ENCODE measurements at places on chromosomes 1 and 21. TPM values are rescaled to one million over a fixed set of nuclear protein-coding genes. Genes with fewer than 3 reads are reported as not detected.

Gene TLCD4
- 0.89 TPM for total RNA-seq

Gene FAM72D
- total RNA-seq = 6.2 TPM

Gene LRRC8C
- 4.5 TPM for total RNA-seq

Gene DPM3
- total RNA-seq = 80.0 TPM

Gene MRAP
- total RNA-seq = not detected

Gene NECTIN4
- total RNA-seq = not detected

Gene WNT4
- 0.16 TPM for total RNA-seq

Gene OLIG1
- 5.4 TPM for total RNA-seq

Gene RHBDL2
- not detected for total RNA-seq

Gene CD101
- total RNA-seq = 4.3 TPM

Gene SH2D1B
- total RNA-seq = not detected

Gene USH2A
- total RNA-seq = 0.14 TPM

Gene NPPB
- not detected for total RNA-seq

Gene HSD11B1
- not detected for total RNA-seq

Gene DCST1
- not detected for total RNA-seq

- DNase-seq = no peak
These were observed 199.7 kb downstream of the TBX15 start for GRCh38 chr1:118788463-118788862.

- no peak for DNase-seq
These were observed 5.8 kb upstream of the KRTAP20-2 start for GRCh38 chr21:30629200-30629599.

DNA sequence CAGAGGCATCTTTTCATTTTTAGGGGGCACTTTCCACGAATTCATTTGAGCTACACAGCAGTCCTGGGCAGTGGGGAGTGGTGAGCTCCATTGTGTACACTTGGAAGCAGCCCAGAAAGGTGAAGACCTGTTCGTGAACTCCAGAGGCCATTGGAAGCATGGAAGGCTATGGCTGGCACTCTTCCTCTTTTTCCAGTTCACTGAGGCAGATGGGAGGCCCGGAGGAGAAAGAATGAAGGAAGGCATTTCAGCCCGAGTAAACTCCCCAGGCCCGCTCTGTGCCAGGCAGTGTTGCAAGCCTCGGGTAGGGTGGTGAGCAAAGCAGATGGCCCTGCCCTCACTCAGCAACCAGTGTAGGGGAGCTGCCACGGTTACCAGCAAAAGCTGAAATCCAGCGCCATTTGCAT is 673 bp upstream of the DHCR24 start:
- DNase-seq = no peak

GRCh38 chr21:24617819-24618218 is 989.5 kb downstream of the MRPL39 start:
- no peak for DNase-seq

GRCh38 chr1:229022595-229023333 is 248.1 kb upstream of the RAB4A start:
- peak; percentile 43 for DNase-seq

DNA sequence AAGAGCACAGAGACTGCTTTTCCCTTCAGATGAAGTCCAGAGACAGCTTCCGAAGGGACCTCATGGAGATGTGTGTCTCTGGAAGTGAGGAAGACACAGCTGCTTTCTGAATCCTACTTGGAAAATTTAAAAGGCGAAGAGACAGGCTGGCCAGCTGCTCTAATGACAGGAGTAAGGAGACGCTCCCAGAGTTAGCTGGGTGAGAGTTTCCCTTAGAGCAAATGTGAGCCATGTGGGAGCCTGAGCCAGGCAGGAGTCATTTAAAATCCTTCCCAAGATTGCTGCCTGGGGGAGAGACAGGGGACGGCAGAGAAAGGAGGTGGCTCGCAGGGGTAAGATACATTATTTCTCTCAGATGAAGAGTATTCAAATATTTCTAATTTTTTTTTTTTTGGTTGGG is 53.1 kb downstream of the ZNF326 start:
- DNase-seq = no peak

DNA sequence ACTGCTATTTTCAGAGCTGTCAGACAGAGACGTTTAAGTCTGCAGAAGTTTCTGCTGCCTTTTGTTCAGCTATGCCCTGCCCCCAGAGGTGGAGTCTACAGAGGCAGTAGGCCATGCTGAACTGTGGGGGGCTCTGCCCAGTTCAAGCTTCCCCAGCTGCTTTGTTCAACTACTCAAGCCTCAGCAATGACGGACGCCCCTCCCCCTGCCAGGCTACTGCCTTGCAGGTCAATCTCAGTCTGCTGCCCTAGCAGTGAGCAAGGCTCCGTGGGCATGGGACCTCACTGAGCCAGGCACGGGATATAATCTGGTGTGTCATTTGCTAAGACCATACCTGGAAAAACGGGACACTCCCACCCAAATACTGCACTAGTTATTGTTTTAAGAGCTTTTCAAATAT is 219.7 kb downstream of the BRINP3 start:
- DNase-seq = no peak

DNA sequence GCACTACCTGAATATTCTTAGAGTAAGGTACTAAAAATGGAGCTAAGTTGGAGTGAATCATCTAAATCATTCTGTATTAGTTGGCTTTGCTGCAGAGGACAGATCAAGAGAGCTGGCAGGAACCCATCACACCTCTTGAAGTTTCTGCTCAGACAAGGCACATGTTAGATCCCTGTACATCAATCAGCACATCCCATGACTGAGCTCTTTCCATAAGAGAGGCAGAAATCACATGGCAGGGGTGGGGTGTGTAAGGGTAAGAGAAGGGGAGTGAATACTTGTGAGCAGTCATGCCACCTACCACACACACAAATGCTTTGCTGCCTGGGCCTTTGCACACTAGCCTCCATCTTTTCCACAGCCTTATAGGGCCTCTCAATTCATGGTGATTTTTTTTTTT is 214.4 kb downstream of the SLC35F3 start:
- no peak for DNase-seq

- DNase-seq = peak; percentile 12
These were observed 1.7 kb upstream of the JUN start for GRCh38 chr1:58785442-58786058.

GRCh38 chr1:227775841-227776240 is 39.6 kb upstream of the PRSS38 start:
- no peak for DNase-seq

GRCh38 chr1:9016455-9016854 is 9.8 kb downstream of the SLC2A7 start:
- no peak for DNase-seq

DNA sequence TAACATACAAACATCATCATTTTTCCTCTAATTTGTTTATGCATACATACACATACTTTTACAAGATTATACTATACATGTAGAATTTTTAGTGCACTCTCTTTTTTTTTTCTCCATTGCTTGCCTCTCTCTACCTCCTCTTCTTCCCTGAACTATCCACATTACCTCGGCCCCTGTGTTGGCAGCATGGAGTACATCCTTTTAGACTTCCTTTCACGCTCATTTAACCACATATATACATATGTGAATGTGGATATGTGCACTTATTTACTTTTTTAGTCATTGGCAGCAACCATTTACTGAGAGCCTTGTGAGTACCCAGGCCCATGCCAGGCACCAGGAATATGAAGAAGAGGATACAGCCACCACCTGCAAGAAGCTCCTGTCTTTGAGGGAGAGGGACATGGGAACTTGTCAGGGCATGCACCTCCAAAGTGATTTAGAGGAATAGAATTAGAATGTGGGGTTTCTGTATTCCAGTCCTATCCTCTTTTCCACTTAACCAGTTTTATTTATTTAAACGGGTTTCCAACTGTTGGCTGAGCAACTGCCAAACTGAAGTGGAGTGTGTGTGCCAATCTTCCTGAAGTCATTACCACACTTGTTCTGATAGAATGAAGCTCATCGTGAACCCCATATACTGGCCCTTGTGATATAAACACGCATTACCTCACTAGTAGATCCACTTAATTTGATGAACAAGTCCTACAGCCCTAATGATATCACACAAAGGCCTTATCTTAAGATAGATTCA is 212.6 kb downstream of the TNR start:
- no peak for DNase-seq

DNA sequence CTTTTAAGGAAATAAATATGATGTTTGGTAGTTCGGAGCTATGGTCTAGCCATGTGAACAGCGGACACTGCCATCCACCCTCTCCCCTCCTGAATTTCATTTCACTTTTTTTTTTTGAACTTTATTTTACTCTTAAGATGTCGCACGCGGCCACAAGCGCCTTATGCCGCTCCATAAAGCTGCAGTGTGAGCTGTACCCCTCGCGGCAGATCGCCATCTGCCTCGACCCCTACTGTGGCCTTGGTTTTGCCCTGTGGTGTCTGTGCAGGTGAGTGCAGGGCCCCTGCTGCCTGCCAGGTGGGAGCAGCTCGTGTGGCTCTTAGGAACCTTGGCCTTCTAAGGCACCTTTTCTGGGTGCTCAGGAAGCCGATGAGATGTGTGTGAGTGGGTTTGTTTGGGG is 48.1 kb downstream of the S100B start:
- DNase-seq = no peak

DNA sequence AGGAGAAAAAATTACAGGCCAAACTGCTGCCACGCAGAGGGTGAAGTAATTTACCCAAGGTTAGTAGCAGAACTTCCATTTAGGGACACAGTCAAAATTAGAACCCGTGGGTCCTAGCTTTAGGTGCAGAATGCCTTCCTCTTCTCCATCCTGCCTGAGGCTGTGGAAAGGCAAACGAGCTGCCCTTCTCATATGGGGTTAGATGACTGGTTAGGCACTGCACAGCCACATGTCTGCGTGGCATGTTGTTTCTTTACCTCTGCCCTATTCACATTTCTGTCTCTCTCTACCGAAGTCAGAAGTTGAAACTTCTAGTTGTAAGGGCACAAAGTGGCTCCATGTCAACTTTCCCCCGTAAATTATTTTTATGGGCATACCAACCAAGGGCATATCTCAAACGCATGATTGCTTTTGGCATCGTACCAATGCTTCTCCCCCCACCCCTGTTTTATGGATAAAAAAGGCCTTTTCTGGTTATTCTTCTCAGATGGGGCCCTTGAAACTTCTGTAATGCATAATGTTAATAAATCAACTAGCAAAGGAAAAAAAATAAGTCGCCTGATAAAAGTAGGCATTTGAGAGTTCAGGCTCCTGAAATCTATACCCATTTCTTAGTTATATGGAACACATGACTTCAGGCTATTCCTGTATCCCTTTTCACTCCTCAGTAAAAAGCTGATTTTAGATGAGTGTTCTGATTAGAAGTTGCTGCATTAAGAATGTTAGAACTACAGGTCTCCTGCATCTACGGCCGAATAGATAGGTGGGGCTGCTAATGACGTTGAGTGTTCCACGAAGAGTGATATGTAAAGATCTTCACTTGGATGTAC is 139.6 kb upstream of the NRIP1 start:
- no peak for DNase-seq

DNA sequence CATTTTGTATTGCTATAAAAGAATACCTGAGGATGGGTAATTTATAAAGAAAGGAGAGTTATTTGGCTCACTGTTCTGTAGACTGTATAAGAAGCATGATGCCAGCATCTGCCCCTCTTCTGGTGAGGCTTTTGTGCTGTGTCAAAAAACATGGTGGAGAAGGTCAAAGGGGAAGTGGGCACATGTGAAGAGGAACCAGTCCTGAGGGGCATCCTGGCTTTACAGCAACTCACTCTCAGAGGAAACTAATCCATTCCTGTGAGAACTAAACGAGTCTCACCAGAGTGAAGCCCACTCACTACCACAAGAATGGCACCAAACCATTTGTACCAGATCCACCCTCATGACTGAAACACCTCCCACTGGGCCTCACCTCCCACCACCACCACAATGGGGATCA is 18.8 kb upstream of the SELP start:
- DNase-seq = no peak

GRCh38 chr1:156862997-156863599 is 2.4 kb downstream of the NTRK1 start:
- DNase-seq = no peak

- no peak for DNase-seq
These were observed 2.8 kb downstream of the COL18A1 start for GRCh38 chr21:45407629-45408247.

GRCh38 chr1:228064741-228065542 is 17.6 kb upstream of the ARF1 start:
- no peak for DNase-seq

- peak; percentile 59 for DNase-seq
These were observed 91.9 kb upstream of the SSX2IP start for GRCh38 chr1:84781946-84782771.

DNA sequence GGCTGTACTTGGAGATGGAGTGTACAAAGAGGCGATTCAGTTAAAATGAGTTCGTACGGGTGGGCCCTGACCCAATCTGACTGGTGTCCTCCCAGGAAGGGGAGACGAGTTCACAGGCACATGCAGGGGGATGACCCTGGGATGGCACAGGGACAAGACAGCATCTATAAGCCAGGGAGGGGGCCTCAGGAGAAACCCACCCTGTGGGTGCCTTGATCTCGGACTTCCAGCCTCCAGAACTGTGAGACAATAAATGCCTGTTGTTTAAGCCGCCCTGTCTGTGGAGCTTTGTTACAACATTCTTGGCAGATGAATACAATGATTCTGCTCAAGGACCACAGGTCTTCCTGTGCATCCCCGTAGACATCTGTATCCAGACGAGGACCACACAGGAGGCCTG is 14.6 kb upstream of the CLDN14 start:
- DNase-seq = no peak

GRCh38 chr1:111736548-111737215 is 2.5 kb downstream of the INKA2 start:
- no peak for DNase-seq
